ENCODE measurements at places on chromosomes 4 and X.

GRCh38 chr4:158810487-158811215 lies 41.8 kb downstream of the FNIP2 start:
- peak; percentile 85 for DNase-seq

DNA sequence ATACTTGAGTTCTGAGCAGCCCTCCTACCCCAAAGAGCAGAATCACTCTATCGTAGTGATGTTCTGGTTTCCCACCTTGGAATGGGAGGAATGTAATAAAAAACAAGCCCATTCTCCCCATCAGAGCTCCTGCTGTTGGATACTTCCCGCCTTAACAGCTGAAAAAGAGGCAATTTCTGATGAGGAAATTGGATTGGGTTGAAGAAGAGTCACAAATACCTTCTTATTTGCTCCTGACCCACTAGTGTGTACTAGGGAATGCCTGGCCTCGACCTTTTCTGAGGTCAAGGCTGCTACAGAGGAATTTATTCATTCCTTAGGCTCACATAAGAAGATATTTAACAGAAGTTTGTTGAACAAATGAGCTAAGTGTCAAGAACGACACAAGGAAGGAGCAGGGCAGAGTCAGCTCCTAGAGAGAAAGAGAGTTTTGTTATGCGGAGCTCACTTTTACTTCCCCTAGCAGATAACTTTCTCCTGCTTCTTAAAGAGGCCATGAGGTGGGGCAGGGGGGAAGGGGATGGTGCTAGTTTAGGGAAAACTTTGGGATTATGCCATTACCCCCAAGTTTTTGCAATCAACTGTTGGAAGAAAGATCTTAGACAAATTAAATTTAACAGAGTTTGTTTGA lies 273.8 kb upstream of the CLNK start:
- DNase-seq, result no peak

GRCh38 chr4:141057582-141057981 lies 75.7 kb downstream of the RNF150 start:
- DNase-seq, result no peak

GRCh38 chr4:110195561-110196205 lies 2.7 kb downstream of the ELOVL6 start:
- peak; percentile 88 for DNase-seq

DNA sequence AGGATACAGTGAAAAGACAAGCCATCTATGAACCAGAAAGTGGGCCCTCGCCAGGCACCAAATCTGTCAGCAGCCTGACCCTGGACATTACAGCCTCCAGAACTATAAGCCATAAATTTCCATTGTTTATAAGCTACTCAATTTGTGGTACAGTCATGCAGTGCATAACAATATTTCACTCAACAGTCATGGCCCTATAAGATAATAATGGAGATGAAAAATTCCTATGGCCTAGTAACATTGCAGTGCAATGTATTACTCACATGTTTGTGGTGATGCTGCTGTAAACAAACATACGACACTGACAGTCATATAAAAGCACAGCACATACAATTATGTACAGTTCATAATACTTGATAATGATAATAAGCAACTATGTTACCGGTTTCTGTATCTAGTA lies 17.1 kb upstream of the TLR1 start:
- no peak for DNase-seq

DNA sequence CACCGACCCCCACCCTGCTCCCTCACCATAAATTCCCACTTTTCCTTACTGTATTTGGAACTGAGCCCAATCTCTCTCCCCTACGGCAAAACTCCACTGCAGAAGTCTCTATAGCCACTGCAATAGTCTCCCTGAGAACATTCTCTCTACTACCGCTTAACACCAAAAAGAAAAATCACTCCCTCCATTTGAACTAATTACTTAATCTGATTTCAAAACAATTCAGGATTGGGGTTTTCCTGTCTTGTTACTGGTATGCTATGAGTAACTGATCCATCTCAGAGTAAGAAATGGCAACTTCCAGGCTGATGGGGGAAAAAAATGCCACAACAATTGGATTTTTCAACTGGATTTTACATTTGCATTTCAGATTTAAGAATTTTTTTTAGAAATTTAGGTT lies 5.8 kb downstream of the PAPSS1 start:
- no peak for DNase-seq

DNA sequence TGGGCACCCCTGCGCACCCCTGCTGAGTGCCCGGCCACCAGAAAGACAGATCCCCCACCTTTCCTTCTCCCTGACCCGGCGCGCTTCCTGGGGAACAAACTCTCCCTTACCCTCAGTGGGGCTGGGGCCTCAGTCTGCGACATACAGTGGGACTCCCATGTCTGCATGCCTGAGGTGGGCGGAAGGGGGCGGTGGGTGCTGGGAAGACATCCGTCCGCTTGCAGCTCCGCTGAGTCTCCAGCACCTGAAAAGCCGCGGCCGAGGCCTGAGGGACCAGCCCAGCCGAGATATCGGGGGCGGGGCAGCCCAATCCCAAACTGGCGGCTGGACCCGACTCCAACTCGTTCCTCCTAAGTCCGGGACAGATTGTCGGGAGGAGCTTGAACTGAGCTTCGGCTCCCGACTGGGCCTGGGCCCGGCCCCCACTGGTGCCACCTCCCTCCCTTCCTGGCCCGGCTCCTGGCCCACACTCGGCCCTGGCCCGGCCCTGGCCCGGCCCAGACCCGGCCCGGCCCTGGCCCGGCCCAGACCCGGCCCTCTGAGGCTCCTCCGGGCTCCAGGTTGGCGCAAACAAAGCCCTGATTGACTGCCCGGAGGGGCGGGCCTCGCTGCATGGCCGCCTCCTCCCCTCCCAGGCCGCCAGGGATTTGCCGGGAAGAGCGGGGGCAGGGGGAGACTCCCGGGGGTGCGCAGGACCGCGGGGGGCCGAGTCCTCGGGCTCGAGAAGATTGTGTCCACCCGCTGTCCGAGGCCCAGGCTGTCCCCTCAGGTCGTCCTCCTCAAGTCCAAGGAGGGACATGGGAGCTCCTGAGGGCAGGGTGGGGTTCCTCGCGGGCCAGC lies 877 bp upstream of the SLC16A2 start:
- DNase-seq, result peak; percentile 19

DNA sequence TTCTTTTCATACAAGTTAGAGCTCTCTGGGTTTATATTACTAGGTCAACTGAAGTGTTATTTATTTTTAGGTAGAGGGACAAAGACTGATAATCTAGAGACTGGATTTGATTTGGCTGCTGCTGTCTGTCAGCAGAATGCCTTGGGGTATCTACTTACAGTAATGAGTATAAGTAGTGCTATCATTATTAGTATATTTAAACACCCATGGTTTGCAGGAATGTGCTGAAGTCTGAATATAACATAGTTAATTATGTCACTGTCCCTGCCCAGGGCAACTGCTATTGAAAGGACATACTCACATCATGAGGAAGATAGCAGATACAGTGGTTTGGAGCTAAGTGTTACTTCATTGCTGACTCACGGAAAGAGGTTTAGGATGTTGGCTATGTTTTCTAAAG lies 76.2 kb downstream of the PRRG1 start:
- DNase-seq, result no peak

DNA sequence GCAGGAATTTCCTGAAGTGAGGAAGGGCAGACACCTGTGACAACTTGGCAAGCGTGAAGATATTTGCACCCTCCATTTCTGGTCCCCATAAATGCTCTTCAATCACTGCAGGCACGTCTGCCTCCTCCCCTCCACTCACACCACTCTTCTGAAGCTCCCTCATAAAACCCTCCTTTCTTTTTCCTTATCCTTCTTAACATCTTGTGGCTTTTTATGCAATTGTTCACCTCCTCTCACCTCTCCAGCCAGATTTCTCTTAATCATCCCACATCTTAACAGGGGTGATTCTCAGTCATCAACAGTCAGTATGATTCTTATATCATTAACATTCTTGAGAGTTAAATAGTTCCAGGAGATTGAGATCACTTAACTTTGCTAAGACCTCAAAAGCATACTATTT lies 277.4 kb downstream of the SPRY1 start:
- DNase-seq, result no peak

DNA sequence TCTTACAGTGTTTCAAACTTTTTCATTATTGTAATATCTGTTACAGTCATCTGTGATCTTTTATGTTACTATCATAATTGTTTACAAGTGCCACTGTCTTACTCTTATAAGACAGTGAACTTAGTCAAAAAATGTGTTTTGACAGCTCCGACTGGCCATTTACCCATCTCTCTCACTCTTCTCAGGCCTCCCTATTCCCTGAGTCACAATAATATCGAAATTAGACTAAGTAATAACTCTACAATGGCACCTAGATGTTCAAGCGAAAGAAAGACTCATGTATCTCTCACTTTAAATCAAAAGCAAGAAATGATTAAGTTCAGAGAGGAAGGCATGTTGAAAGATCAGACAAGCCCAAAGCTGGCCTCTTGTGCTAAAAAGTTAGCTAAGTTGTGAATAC lies 184.2 kb downstream of the CDS1 start:
- no peak for DNase-seq

DNA sequence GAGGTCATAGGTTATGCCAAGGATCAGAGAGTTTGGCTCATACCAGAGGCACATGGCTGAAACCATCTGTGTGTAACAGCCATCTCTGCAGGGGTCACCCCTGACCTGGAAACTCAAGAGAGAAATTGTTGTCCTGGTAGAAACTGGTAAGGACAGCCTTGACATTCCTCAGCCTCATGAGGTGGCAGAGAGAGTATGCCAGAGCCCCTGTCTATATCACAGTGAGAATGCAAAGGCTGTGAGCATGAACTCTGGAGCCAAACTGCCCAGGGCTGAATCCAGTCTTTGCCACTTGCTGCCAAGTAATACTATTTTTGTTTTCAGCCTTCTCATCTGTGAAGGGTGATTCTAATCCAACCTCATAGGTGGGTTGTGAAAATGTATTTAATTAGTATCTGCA lies 37.1 kb upstream of the CCDC149 start:
- no peak for DNase-seq
